ENCODE measurements at places on chromosomes 13 and 19.
A peak's percentile ranks its signal among the peaks of the same experiment; 100 is the strongest.

DNA sequence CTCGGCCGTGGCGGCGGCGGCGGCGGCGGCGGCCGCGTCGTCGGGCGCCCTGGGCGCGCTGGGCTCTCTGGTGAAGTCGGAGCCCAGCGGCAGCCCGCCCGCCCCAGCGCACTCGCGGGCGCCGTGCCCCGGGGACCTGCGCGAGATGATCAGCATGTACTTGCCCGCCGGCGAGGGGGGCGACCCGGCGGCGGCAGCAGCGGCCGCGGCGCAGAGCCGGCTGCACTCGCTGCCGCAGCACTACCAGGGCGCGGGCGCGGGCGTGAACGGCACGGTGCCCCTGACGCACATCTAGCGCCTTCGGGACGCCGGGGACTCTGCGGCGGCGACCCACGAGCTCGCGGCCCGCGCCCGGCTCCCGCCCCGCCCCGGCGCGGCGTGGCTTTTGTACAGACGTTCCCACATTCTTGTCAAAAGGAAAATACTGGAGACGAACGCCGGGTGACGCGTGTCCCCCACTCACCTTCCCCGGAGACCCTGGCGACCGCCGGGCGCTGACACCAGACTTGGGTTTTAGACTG, 1.7 kb downstream of the SOX1 start:
- DNase-seq = no peak

GRCh38 chr19:7515645-7516151, at the start of gene ZNF358:
Gene ZNF358 (plus strand): TSS chr19:7516103. CDS start chr19:7519243, 3,140 bp downstream.
- peak; percentile 91 for DNase-seq

DNA sequence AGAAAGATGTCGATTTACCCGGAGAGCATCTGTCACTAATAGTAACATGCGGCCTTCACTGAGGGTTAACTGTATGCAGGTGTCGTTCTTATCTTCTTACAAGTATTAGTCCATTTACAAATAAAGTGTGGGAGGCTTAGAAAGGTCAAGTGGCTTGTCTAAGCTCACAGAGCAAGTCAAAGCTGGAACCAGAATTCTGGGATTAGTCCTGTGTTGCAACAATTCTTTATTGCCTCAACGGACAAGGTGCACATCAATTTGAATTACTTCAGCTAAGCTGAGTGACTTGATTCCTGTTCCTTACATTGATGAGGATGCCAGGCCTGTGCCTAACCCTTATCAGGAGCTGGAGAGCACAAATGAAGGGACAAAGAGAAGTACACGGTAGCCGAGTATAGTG, 1193.6 kb downstream of the UQCRFS1 start:
- DNase-seq = no peak

DNA sequence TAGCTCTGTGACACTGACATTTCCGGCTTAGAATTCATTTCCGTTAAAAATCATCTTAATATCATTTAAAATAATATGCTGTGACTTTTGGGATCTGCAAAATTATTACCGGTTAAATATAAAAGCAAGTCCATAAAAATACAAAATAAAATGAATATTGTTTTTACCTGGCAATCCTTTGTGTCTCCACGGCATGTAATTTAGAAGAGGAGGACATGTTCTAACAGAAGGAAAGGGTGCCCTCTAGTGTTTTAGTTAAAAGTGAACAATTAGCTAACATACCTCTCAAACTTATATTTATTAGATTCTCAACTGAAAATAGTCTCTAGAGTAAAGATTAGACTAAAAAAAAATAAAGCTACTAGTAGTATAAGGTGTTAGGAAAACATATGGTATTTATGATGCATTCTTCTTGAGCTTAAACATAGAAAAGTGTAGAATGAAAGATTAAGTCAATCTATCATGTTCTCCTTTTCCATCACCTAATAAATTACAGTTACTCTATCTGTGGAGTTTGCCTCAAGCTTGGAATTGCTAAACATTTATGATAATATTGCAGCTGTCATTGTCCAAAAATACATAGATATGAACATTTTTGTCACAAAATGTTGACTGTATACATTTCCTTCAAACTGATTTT, 676.7 kb upstream of the SPRY2 start:
- DNase-seq = peak; percentile 9

DNA sequence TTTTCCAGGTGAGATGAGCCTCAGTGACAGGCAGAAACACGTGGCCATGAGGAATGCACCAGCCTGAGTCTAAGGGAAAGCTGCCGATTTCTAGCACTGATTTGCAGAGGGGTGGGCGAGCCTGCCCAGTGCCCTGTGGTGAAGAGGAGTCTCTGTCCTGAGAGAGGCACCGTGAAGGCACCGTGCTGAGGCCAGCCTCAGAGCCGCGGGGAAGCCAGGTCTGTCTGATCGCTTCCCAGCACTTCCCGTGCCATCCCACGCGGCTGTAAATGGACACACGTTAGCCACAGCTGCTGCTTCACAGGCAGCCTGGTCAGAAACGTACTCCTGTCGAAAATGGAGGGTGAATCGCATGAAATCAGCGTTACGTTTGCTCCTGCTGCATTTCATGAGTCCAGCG, 79.8 kb downstream of the ATP11A start:
- no peak for DNase-seq

GRCh38 chr19:54653181-54653809, 9.5 kb upstream of the LILRB4 start:
- DNase-seq = peak; percentile 24

GRCh38 chr19:3466635-3467034, 13.7 kb downstream of the SMIM24 start:
- no peak for DNase-seq

- no peak for DNase-seq
Observed at GRCh38 chr13:98133946-98134345, 8.9 kb upstream of the FARP1 start.

- no peak for DNase-seq
Observed at GRCh38 chr13:28607187-28607955, 51.6 kb upstream of the POMP start.

DNA sequence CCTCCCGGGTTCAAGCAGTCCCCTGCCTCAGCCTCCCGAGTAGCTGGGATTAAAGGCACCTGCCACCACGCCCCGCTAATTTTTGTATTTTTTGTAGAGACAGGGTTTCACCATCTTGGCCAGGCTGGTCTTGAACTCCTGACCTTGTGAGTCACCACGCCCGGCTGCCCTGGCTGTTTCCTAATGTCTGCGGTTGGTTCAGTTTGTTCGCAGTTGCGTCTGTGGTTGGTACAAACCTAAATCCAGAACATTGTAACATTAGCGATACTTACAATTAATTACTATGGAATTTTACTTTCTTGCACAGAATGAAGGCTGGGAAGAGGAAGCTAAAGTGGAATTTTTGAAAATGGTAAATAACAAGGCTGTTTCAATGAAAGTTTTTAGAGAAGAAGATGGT, 38.1 kb downstream of the RNF17 start:
- DNase-seq = no peak

DNA sequence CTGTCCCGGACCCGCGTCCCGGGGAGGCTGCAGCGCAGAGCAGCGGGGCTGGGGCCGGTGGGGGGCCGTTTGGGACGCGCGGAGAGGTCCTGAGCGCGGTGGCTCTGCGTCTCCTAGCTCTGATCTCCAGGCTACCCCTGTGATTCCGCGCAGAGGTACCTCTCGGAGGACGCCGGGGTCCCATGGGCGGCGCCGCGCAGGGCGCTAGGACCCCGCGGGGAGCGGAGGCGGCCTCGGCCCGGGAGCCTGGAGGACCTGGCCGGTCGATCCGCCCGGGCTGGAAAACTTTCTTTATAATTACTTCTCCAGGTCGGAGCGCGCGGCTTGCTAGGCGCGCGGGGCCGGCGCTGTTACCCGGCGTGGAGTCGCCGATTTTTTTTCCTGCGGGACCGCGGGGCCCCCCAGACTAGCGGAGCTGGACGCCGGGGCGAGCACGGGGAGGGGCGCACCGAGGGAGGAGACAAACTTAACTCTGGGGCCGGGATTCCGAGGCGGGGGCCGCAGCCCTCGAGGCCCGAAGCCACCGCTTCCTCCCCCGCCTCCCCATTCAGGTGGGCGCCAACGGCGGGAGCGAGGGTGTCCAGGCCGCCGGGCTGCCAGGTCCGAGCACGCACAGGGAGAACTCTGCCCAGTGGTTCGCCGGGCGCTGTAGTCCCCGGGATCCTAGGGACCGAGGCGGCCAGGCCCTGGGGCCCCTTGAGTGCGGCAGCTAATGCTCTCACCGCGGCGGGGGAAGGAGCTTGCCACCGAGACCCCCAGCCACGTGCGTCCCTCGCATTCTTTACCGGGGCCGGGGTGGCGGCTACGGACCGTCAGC, 848 bp upstream of the CEBPA start:
- peak; percentile 69 for DNase-seq

DNA sequence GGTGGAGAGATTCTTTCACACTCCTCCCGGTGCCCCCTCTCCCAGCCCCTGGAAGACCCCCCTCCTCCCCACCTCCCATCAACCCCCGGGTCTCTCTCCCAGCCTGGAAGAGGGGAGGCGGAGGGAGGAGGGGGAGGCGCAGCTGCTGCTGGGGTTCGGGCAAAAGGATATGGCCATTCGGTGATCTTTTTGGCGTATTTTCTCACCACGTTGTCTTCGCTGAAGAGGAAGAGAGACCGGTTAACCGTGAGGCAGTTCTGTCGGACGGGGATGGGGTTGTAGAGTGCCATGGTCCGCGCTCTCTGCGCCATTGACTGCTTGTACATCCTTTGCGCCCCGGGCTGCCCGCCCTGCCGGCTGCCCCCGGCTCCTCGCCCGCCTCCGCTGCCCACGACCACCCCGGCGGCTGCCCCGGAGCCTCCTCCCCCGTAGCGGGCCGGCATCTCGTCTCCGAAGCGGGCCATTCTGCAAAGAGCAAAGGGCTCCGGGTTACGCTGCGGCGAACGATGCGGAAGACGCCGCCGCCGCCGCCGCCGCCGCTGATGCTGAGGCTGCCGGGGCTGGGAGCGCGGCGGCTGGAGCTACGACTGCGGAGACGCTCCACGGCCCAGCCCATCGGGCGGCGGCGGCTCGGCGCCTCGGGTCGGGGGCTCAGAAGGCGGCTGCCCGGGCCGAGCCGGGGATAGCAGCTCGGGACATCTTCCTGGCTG, 363 bp downstream of the CACNA1A start:
- DNase-seq = peak; percentile 59

GRCh38 chr13:46698014-46698413, 98.9 kb downstream of the ESD start:
- no peak for DNase-seq

DNA sequence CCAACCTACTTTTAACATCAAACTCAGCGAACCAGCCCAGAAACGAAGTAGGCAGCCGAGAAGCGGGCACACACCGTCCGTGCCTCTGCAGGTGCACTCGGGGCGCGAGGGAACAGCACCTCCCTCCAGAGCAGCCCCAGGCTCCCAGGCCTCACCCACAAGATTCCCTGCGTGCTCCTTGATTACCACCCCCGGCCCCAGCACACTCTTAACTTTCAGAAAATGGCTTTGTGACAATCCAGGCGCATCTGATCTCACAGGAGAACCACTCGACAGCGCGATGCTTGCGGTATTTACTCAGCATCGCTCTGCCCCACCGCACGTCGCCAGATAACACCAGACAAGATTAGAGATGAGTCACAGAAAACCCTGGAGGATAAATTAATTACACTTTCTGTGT, 134.9 kb upstream of the SPACA7 start:
- DNase-seq = no peak

DNA sequence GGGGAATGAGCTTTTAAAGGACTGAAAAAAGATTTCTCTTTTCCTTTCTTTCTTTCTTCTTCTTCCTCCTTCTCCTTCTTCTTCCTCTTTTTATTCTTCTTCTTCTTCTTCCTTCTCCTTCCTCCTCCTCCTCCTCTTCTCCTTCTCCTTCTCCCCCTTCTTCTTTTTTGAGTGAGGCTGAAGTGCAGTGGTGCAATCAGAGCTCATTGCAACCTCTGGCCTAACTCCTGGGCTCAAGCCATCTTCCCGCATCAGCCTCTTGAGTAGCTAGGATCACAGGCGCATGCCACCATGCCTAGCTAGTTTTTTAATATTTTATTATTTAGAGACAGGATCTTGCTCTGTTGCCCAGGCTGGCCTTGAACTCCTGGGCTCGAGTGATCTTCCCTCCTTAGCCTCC, 120.9 kb upstream of the KL start:
- no peak for DNase-seq

DNA sequence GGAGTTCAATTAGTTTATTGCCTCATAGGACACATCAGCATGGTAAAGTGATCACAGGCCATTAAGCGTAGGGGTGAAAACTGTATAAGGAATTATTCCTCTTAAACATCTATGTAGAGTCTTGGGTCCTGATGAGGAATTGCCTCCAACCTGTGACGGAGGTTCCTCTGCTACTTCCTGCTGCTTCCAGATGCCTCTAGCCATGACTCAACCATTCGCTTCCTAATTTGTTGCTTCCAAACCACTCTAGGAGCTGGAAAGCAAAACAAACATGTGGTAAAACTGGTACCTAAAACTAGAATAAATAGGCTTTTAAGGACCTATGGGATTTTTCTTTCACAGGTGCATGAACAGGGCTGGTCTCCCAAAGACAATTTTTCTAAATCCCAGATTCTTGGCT, 253.8 kb downstream of the KLF12 start:
- no peak for DNase-seq

GRCh38 chr13:25762795-25763377, 288.9 kb downstream of the SHISA2 start:
- DNase-seq = no peak

GRCh38 chr19:19111967-19112580, 26.2 kb downstream of the TMEM161A start:
- DNase-seq = no peak

GRCh38 chr13:92804926-92805325, 421.7 kb upstream of the GPC6 start:
- no peak for DNase-seq

- DNase-seq = no peak
Observed at GRCh38 chr13:46168783-46169182, 13.2 kb downstream of the LCP1 start.

Measured in hepatic stellate cell (primary cell).